CD4-positive, alpha-beta memory T cell (primary cell): ENCODE measurements at places on chromosomes 1 and 21. TPM values are rescaled to one million over a fixed set of nuclear protein-coding genes. Genes with fewer than 3 reads are reported as not detected.

Gene PRKCZ
- total RNA-seq: 32.5 TPM

Gene MCOLN2
- 16.8 TPM for total RNA-seq

Gene C8A
- total RNA-seq: not detected

Gene FHL3
- total RNA-seq: 3.7 TPM

Gene BACE2
- not detected for total RNA-seq

Gene FCRL3
- 6.1 TPM for total RNA-seq

- H3K27me3 ChIP-seq: no peaks in the 10 kb centered on the region
- no peaks in the 10 kb centered on the region for H3K4me1 ChIP-seq
- no peaks in the 10 kb centered on the region for H3K36me3 ChIP-seq
- no peak overlapping the region for H3K4me3 ChIP-seq
- H3K27ac ChIP-seq: no peak overlapping the region
Measured at GRCh38 chr1:66227966-66228365, 306.0 kb upstream of the SGIP1 start.

DNA sequence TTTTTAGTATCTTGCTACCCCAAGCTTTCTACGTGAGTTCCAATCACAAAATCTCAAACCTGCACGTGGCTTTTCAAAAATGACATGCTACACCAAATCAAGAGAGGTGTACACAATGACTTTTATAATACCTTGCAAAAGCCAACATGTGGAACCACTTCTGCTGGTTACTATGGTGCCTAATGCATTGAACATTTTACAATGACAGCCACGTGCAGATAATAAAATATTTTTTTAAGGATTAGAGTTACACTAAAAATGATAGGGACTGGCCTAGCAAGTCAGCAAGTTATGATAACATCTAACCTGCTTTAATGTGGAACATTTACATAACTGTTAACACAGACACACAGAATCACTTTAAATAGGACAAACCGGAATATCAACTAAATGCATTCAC lies 30.2 kb downstream of the EYA3 start:
- H3K27ac ChIP-seq: no peak overlapping the region
- DNase-seq: no peak
- H3K27me3 ChIP-seq: no peaks in the 10 kb centered on the region
- H3K36me3 ChIP-seq: no peaks in the 10 kb centered on the region
- no peak overlapping the region for H3K4me3 ChIP-seq

- no peak overlapping the region for H3K27ac ChIP-seq
- no peaks in the 10 kb centered on the region for H3K27me3 ChIP-seq
- no peaks in the 10 kb centered on the region for H3K4me1 ChIP-seq
Measured at GRCh38 chr1:60809204-60809980, 273.0 kb upstream of the NFIA start.

DNA sequence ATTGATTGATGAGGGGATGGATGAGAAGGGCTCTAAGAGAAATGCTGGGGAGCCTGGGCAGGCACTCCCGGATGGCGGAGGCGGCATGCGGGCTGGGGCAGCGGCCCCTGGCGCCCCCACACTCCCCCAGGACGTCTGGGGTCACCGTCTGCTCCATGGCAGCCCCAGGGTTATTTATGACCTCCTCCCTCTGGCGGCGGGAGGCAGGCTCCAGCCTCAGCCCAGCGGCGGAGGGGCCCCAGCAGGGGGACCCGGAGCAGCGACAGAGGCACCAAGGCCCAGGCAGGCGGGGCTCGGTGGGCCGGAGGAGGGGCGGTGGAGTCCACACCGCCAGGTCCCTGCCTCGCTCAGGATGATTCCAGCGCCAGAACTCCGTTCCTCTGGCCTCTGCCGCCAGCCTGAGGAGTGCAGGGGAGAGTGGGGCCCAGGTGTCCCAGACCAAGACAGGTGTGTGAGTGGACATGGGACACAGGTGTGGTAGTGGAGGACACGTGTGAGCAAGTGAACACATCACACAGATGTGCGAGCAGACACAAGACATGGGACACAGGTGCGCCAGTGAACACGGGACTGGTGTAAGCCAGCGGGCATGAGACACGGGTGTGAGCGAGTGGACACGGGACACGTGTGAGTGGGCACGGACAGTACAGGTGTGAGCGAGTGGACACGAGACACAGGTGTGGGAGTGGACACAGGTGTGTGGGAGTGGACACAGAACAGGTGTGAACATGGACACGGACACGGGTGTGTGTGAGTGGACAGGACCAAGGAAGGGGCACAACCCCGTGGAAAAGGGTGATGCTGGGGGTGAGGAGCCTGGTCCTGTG lies 2.5 kb upstream of the SAMD11 start:
- no peaks in the 10 kb centered on the region for H3K36me3 ChIP-seq
- peaks cover 34% of the 10 kb centered on the region for H3K27me3 ChIP-seq
- H3K4me3 ChIP-seq: no peak overlapping the region
- DNase-seq: no peak
- H3K4me1 ChIP-seq: peaks cover 32% of the 10 kb centered on the region

DNA sequence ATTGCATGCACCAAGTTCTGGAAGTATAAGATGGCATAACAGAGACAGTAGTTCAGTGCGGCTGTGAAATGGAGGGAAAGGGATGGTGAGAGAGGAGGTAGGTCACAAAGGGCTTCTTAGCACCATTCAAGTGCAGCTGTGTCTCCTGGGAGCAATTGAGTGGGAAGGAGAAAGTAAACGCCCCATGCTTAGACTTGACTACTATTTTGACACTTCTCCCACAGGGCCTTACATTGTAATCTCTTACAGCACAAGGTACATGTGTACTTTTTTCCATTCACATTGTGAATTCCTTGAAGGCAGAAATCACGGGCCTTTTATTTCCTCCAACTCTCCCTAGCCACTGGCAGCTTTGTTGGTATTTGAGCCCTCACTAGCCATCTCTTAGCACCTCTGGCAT lies 239.6 kb upstream of the FOXD3 start:
- H3K27me3 ChIP-seq: no peaks in the 10 kb centered on the region
- no peaks in the 10 kb centered on the region for H3K36me3 ChIP-seq

DNA sequence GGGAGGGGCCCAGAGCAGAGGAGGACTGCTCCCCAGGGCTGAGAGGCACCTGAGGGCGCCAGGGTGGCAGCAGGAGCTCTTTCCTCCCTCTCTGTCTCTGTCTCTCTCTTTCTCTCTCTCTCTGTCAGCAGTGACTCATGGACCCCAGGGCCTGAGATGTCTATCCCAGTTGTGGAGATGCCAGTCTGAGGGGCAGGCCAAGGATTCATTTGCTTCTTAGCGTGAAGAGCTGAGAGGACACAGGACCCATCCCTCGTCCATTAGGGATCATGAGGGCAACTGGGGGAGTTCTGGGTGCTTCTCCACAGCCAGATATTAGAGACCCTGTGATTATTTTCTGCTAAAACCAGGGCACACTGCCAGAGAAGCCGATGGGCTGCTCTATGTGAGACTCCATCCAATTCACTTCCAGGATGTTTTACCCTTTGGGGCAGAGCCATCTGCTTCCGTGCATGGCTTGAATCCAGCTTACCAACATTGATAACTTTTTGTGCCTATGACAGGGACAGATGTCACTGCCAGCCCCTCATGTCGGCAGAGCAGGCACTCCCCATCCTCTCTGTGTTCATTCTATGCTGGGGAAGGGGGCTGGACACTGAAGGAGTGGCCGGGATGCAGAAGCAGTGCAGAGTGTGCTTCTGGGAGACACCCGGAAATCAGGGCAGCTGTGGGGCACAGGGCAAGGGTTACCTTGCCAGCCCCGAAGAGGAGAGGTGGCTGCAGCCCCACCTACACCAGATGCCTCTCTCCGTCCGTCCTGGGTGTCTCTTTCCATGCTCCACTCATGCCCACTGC lies 4.1 kb upstream of the PCBP3 start:
- H3K4me1 ChIP-seq: peaks cover 22% of the 10 kb centered on the region
- no peaks in the 10 kb centered on the region for H3K36me3 ChIP-seq
- H3K4me3 ChIP-seq: no peak overlapping the region
- H3K27me3 ChIP-seq: peaks cover under 1% of the 10 kb centered on the region

GRCh38 chr21:37244501-37245095 lies 22.5 kb downstream of the VPS26C start:
- no peak overlapping the region for H3K27ac ChIP-seq
- peaks cover 39% of the 10 kb centered on the region for H3K4me1 ChIP-seq
- H3K4me3 ChIP-seq: no peak overlapping the region
- no peaks in the 10 kb centered on the region for H3K27me3 ChIP-seq
- no peak for DNase-seq
- H3K36me3 ChIP-seq: peaks cover 14% of the 10 kb centered on the region

DNA sequence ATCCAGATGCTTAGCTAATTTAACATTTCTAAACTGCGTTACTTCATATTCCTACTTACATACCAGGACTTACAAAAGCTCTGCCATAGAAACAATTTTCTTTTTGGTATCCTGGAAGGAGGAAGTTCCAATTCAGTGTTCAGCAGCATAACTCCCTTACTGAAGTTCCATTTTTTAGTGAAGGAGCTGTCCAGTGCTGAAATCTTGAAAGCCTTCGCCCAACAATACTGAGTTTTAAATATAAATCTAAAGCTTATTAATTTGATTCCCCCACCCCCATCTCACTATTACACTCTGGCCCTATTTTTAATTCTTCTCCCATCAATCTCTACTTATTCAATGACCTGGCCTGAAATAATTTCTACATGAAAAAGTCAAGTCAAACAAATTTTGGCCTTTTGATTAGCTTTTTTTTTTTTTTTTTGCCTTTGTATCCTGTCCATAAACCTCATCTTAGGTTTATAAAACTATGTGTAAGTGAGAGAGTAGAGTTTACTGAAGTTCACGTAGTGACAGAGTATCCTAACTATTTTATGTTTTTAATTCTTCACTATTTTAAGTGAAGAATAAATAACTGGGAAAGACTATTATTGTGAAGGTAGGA lies 323.0 kb upstream of the PLD5 start:
- DNase-seq: no peak
- H3K27ac ChIP-seq: no peak overlapping the region

DNA sequence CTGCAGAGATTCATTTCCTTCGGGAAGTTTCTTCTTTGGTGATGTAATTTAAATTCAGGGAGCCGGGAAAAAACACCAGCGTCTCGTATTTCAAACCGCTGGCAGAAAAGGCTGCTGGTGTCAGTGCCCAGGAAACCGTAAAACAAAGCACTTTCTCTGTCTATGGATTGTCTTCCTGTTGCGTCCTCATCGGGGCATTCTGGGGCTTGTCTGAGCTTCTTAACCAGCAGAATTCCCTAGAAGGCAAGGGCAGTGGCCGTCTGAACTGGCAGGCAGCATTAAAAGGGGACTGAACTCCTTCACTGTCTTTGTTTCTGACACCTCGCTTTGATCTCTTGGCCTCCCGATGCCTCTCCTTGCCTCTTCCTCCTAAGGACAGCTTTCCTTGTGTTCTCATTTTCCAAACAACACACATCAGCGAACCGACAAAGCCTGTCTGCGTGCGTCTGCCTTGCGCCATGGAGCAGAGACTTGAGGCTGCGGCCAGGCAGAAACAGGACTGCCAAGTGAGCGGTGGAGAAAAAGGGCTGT lies 391.6 kb upstream of the VAMP3 start:
- no peaks in the 10 kb centered on the region for H3K27me3 ChIP-seq
- no peak overlapping the region for H3K4me3 ChIP-seq
- H3K36me3 ChIP-seq: no peaks in the 10 kb centered on the region
- no peak for DNase-seq

GRCh38 chr1:33137800-33138199 lies 44.0 kb downstream of the TRIM62 start:
- H3K4me1 ChIP-seq: no peaks in the 10 kb centered on the region
- no peaks in the 10 kb centered on the region for H3K27me3 ChIP-seq
- no peaks in the 10 kb centered on the region for H3K36me3 ChIP-seq
- H3K27ac ChIP-seq: no peak overlapping the region
- H3K4me3 ChIP-seq: no peak overlapping the region
- no peak for DNase-seq

- no peak overlapping the region for H3K4me3 ChIP-seq
- H3K36me3 ChIP-seq: no peaks in the 10 kb centered on the region
- no peaks in the 10 kb centered on the region for H3K4me1 ChIP-seq
- no peaks in the 10 kb centered on the region for H3K27me3 ChIP-seq
Measured at GRCh38 chr1:6834366-6834765, 49.1 kb downstream of the CAMTA1 start.

DNA sequence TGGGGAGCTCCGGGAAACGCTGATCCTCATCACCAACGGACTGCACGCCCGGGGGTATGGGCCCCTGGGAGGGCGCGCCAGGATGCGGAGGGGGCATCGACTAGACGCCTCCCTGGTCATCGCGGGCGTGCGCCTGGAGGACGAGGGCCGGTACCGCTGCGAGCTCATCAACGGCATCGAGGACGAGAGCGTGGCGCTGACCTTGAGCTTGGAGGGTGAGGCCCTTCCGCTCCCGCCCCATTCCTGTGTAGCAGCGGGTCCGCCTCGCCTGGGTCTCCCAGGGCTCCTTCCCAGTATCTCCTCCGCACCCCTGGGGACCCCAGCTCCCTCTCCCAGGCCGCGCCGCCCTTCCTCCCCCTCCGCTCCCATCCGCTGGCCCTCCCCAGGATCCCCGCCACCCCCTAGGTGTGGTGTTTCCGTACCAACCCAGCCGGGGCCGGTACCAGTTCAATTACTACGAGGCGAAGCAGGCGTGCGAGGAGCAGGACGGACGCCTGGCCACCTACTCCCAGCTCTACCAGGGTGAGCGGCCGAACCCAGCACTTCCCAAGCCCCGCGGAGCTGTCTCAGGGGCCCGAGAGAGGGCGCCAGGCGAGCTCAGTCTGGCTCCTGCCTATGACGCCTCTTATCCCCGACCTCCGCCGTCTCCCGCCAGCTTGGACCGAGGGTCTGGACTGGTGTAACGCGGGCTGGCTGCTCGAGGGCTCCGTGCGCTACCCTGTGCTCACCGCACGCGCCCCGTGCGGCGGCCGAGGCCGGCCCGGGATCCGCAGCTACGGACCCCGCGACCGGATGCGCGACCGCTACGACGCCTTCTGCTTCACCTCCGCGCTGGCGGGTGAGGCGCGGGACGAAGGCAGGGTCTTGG lies 5.0 kb downstream of the HAPLN2 start:
- H3K4me3 ChIP-seq: no peak overlapping the region
- peaks cover 20% of the 10 kb centered on the region for H3K4me1 ChIP-seq
- H3K27me3 ChIP-seq: peaks cover 37% of the 10 kb centered on the region
- no peak overlapping the region for H3K27ac ChIP-seq
- DNase-seq: no peak

- H3K27ac ChIP-seq: no peak overlapping the region
- H3K27me3 ChIP-seq: no peaks in the 10 kb centered on the region
- H3K4me3 ChIP-seq: no peak overlapping the region
- DNase-seq: no peak
Measured at GRCh38 chr1:196861429-196861828, 26.4 kb upstream of the CFHR4 start.

GRCh38 chr1:9653210-9653490 lies 1.6 kb downstream of the PIK3CD start:
- no peaks in the 10 kb centered on the region for H3K36me3 ChIP-seq
- H3K4me3 ChIP-seq: peak overlapping the region; percentile 96
- H3K27ac ChIP-seq: peak overlapping the region; percentile 71
- H3K27me3 ChIP-seq: no peaks in the 10 kb centered on the region

DNA sequence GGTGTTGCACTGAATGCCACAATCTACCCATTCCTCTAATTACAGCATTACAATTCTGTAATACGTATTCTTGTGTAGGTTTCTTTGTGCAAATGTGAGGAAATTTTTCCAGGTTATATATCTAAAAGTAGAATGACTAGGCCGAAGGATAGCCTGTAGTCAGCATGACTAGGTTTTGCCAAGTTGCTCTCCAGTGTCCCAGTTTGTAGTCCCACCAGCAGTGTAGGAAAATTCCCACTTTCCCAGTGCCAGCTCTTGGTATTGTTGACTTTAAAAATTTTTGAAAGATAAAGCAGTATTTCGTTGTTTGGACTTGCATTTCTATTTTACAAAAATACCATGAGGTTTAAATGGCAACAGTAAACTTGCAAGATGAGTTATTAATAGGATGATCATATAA lies 3.0 kb downstream of the PARK7 start:
- H3K4me3 ChIP-seq: no peak overlapping the region
- H3K27ac ChIP-seq: no peak overlapping the region
- DNase-seq: no peak
- H3K27me3 ChIP-seq: no peaks in the 10 kb centered on the region
- H3K36me3 ChIP-seq: peaks cover 47% of the 10 kb centered on the region
- peaks cover 66% of the 10 kb centered on the region for H3K4me1 ChIP-seq
